ENCODE measurements at places on chromosomes 7 and 10. TPM values are rescaled to one million over a fixed set of nuclear protein-coding genes. Genes with fewer than 3 reads are reported as not detected.

Gene PRSS37
- total RNA-seq: not detected

Gene PRLHR
- total RNA-seq: not detected

Gene ARHGEF5
- 25.6 TPM for total RNA-seq

Gene AKR1E2
- 2.5 TPM for total RNA-seq

Gene IDI1
- total RNA-seq: 43.7 TPM

Gene PGAM2
- total RNA-seq: 0.25 TPM

Gene TEX36
- total RNA-seq: not detected

Gene CCDC186
- total RNA-seq: 3.6 TPM

Gene GRK5
- 1.4 TPM for total RNA-seq

Gene ASB10
- not detected for total RNA-seq

Gene MUC12
- 2.9 TPM for total RNA-seq

Gene VSTM4
- 1.6 TPM for total RNA-seq

Gene WNT2
- total RNA-seq: 0.63 TPM

Gene SLC18A3
- total RNA-seq: 0.13 TPM

Gene REEP3
- 30.3 TPM for total RNA-seq

Gene SPAM1
- not detected for total RNA-seq

Gene GSTO1
- 48.0 TPM for total RNA-seq

Gene RUFY2
- 5.5 TPM for total RNA-seq

Gene AGAP6
- total RNA-seq: 6.7 TPM

Gene PLXNA4
- total RNA-seq: 0.51 TPM

Gene FXYD4
- not detected for total RNA-seq

Gene CLRN3
- total RNA-seq: not detected

Gene TMEM176B
- not detected for total RNA-seq

Gene ANKRD61
- not detected for total RNA-seq

Gene TMEM254
- 11.7 TPM for total RNA-seq

Gene STAMBPL1
- 18.9 TPM for total RNA-seq

Gene TMEM270
- not detected for total RNA-seq

Gene C10orf71
- not detected for total RNA-seq

Gene CCDC3
- total RNA-seq: 0.63 TPM
